ENCODE measurements at places on chromosomes 5 and 9.

GRCh38 chr9:128094166-128094949 is 26.3 kb downstream of the SLC25A25 start:
- DNase-seq, result peak; percentile 87

- DNase-seq, result peak; percentile 11
These were observed at the start of gene ACOT12 for GRCh38 chr5:81393783-81394718. TSS of gene ACOT12 (minus strand) at chr5:81394134. CDS start at chr5:81394114, 20 bp downstream.

DNA sequence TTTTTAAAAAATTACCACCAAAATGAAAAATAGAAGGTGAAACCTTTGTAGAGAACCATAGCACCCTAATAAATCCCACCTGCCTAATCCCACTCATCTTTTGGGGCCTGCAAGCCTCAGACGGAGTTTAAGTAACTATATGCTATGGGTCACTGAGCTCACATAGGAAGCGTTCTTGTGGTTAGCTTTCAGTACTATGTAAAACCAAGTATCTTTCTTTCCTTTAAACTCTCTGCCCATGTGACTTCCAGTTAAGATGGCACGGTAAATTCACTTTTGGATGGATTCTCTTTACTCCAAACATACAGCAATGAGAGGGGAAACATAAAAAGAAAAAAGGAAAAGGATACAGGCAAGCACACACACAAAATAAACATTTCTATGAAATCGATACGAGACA is 50.9 kb downstream of the FANCC start:
- DNase-seq, result no peak

DNA sequence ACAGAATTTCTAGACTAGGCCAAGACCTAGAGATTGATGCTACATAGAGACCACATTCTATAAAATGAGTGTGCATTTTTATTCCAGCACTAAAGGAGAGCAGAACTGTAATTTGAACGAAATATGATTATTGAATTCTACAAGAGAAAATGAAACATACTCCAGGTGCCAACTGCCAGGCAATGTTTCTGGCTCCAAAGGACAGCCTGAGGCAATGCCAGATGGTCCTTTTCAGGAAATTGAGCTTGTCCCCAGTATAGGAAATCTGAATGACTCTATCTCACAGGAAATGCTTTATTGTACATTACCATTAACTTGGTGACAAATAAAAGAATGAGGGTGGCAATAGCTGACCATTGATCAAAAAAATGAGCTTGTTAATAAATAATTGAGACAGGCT is 28.8 kb upstream of the RASGRF2 start:
- no peak for DNase-seq

DNA sequence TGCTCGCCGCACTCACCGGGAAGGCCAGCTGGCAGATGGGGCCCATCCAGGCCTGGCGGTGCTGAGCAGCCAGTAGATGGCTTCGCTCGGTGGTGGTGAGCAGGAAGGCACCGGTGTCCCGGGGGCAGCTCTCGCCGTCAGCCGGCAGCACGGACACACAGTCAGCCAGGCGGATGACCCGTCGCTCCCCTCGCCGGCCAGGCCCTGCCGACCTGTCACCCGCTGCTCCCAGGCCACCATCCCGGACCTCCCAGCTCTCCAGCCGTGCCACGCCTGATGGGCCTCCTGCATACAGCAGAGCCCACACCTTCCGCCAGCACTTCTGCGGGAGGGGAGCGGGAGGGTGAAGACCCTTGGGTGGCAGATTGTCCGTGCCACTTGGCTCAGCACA is 1.4 kb downstream of the DOK3 start:
- no peak for DNase-seq

- DNase-seq, result no peak
These were observed 75.0 kb upstream of the RAD23B start for GRCh38 chr9:107208121-107208520.

- no peak for DNase-seq
These were observed 67.0 kb upstream of the DPYSL3 start for GRCh38 chr5:147576646-147577535.

GRCh38 chr5:109992264-109992915 is 302.7 kb downstream of the MAN2A1 start:
- DNase-seq, result no peak

Measured in NCI-H748 treated with DMSO at 0.1 percent for 48 hours (cell line).